IPS DF 19.7 (cell line): ENCODE measurements at places on chromosomes 16 and 17.
A peak's percentile ranks its signal among the peaks of the same experiment; 100 is the strongest.

DNA sequence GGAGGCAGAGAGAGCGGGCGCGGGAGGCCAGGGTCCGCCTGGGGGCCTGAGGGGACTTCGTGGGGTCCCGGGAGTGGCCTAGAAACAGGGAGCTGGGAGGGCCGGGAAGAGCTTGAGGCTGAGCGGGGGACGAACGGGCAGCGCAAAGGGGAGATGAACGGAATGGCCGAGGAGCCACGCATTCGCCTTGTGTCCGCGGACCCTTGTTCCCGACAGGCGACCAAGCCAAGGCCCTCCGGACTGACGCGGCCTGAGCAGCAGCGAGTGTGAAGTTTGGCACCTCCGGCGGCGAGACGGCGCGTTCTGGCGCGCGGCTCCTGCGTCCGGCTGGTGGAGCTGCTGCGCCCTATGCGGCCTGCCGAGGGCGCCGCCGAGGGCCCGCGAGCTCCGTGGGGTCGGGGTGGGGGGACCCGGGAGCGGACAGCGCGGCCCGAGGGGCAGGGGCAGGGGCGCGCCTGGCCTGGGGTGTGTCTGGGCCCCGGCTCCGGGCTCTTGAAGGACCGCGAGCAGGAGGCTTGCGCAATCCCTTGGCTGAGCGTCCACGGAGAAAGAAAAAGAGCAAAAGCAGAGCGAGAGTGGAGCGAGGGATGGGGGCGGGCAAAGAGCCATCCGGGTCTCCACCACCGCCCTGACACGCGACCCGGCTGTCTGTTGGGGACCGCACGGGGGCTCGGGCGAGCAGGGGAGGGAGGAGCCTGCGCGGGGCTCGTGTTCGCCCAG lies 1.2 kb upstream of the CBX4 start:
- DNase-seq = no peak

DNA sequence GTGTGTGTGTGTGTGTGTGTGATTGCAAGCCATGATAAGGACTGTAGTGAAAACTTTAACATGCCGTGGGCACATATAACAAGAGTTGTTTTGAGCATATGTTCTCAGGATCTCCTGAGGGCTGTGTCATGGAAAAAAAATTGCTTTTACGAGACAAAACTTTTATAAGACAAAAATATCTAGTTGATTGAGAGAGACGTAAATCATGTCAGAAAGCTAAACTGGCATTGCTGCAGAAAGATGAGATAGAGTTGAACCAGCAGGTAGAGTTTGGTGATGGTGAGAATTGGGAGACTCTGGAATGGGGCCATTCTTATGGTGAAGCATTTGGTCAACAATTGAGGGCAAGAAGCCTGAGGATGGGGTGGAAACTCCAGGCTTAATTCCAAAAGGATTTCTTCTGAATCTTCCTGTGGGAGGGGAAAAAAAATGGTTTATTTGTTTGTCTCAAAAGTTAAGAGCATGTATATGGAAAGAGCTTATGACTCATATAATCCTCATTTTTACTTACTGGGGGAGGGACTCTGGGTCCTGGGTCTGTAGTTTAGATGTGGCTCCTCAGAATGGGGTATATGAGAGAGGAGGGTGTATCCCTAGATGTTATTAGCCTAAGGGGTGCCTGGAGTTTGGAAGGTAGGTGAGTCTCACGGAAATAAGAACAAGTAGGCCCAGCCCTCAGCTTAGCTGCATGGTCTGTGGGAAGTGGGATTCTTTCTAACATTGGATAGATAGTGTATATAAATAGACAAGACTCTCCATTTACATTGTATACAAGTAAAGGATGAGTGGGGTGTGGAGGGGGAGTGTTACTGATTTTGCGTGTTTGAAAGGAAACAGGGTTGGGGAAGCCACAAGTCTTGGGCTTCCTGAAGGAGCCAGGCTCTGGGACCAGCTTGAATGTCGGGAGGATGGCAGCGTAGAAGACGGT lies 7.1 kb downstream of the MINK1 start:
- DNase-seq = no peak

- no peak for DNase-seq
Measured at GRCh38 chr17:38339891-38340290, 3.9 kb downstream of the GPR179 start.

DNA sequence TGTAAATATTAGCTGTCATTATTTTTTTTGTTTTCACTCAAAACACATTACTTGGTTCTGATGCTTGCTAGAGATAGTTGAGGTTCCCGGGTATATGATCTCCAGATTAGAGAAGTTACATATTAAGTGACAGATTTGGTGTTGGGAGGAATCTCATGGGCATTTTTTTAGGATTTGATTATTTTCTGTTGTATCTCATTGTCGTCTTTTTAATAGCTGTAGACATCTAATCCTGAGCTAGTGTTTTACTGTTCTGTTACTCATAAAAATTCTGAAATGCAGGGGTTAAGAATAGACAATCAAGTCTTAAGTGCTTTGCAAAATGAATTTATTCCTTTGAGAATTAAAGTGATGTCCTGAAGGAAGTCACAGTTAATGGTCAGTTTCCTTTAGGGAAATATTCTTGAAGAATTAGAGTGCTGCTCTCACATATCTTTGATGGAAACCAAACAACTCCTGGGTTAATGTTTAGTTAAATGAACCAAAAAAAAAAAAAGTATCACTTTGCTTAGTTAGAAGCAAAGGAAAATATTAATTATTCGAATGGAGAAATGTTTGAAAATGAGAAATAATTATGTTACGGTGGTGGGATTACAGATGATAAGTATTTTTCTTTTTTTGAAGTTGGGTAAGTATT lies 251.7 kb upstream of the CACNG5 start:
- DNase-seq = no peak

GRCh38 chr17:82795615-82796014 lies 43.8 kb downstream of the TBCD start:
- no peak for DNase-seq

- DNase-seq = no peak
Measured at GRCh38 chr17:9021992-9022572, 772 bp downstream of the NTN1 start.

DNA sequence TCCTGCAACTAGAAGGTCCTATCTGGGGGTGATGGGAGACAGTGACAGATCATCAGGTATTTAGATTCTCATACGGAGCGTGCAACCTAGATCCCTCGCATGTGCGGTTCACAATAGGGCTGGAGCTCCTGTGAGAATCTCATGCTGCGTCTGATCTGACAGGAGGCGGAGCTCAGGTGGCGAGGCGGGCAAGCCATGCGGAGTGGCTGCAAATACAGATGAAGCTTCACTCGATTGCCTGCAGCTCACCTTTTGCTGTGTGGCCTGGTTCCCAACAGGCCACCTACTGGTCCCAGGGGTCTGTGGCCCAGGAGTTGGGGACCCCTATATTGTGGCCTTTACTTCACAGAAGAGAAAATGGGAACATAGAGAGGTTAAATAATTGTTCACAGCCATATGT lies 200.4 kb downstream of the IRF8 start:
- no peak for DNase-seq

GRCh38 chr16:88782454-88783390 lies 2.3 kb downstream of the PIEZO1 start:
- DNase-seq = no peak

DNA sequence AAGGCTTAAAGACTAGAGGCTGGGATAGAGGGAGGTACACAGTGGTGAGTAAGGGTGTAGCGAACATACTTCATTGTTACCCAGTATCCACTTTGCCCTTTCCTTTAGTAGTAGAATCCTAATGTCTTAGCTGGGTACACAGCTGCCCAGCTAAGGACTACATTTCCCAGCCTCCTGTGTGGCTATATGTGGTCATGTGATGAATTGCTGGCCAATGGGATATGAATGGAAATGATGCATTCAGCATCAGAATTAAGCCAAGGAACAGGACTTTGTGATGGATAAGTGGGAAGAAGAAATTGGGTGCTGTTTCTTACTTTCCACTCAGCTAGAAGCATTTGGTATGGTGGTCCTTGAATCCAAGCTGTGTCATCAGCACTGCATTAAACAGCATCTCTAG lies 55.9 kb downstream of the FOXL1 start:
- DNase-seq = no peak

DNA sequence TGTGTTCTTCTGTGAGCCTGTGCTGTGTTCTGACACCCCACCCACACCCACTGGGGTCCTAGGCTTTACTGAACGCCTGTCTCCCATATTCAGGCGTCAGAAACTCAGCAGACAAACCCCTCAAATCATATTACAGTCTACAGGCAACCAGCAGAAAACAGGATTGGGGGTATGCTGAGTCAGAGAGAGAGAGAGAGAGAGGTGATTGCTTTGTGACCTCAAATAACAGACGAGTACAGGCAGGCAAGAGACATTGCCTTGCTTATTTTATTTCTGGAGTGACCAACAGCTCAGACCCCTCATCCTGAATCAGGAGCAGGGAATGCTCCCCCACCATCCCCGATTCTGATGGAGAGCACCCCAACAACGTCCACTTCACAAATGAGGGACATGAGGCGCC lies 473.9 kb downstream of the PMP22 start:
- no peak for DNase-seq

DNA sequence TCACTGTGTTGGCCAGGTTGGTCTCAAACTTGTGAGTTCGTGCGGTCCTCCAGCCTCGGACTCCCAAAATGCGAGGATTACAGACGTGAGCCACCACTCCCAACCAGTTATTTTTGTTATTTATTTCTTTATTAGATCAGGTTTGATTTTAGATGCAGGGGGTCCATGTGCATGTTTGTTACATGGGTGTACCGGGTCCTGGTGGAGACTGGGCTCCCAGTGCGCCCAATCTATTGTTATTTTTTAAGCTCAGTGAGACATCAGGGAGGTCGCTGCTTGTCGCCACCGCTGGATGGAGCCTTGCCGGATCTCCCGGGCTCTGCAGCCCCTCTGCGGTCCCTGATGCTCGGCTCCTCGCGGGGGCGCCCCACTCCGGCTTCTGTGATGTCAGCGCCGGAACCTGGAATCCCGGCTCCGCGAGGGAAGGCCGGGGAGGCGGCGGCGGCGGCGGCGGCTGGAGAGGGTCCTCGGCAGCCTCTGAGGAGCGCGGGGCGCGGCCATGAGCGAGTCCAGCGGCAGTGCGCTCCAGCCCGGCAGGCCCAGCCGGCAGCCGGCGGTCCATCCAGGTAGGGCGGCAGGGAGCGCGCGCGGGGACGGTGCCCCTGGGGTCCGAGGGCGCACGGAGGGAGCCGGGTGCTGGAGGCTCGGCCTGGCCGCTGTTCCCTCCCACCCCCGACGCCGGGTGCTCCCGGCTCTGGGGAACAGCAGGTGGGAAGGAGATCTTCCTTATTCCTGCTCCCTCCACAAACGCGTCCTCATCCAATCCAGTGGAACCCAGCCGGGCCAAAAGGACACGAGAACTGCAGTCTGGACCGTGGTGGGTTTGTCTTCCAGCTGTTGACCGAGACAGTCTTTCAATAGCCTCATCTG lies at the start of gene TMC7:
Gene TMC7 (plus strand): TSS at position 370 of the 870 bp plus-strand sequence. CDS start 130 bp downstream, at position 500.
- DNase-seq = peak; percentile 64

GRCh38 chr16:749010-749409 lies 8.2 kb upstream of the CIAO3 start:
- no peak for DNase-seq

DNA sequence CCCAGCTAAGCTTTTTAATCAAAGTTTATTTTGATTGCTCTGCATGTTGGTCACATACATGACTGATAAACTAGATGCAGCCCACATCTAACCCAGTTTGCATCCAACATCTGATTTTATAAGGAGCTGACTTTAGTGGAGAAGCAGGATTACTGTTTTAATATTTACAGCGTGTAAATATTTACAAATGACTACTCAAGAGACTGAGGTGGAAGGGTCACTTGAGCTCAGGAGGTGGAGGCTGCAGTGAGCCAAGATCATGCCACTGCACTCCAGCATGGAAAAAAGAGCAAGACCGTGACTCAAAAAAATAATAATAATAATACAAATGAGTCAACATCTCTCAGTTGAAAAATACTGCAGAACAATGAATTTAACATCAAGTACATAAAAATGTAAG lies 50.8 kb downstream of the PARN start:
- DNase-seq = no peak

DNA sequence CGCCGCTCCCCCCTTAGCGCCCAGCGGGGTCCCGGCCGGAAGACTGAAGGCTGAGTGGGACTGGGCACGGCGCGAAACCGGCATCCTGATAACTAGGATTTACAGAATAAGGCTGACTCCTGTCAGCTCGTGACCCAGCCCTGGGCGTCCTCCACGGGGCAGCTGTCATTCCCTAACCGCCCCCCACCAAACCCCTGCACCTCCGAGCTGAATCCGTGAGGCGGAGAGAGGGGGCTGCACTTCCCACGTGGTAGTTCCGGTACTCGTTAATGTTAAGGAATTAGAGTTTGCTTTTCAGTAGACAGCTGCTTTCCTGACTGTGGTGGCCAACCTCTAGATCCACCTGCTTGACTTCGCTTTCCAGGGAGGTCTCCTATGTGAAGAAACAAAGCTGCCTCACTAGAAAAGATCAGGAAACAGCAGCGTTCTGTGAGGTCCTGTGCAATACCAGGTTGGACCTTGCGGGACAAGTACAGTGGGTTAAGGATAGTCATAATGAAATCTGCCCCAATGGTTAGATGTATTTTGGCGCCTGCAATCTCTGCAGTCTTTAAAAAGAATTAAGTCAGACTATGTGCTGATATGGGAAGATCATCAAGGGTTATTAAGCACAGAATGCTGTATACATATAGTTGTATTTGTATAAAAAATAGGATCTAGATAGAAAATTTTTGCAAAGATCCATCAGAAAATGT lies 1.1 kb upstream of the WBP2 start:
- DNase-seq = no peak

DNA sequence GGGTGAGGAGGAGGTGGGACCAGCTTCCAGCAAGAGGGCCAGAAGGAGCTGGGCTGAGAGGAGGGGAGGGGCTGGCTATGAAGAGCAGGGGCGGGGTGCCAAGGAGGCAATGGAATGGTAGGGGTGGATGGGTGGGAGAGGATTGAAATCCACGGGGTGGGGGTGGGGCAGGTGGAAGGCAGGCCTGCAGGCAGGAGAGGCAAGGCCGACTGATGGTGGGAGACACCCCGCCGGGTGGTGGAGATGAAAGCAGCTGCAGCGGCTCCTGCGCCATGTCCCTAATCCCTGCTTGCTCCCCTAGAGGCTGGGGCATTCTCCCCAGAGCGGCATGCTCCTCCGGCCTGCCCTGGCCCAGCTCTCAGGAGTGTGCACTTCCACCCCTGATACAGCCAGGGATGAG lies 27.8 kb upstream of the TAC4 start:
- no peak for DNase-seq
